ENCODE measurements at places on chromosomes 6 and 20.

GRCh38 chr6:35376281-35376680, 33.9 kb downstream of the PPARD start:
- DNase-seq: no peak

DNA sequence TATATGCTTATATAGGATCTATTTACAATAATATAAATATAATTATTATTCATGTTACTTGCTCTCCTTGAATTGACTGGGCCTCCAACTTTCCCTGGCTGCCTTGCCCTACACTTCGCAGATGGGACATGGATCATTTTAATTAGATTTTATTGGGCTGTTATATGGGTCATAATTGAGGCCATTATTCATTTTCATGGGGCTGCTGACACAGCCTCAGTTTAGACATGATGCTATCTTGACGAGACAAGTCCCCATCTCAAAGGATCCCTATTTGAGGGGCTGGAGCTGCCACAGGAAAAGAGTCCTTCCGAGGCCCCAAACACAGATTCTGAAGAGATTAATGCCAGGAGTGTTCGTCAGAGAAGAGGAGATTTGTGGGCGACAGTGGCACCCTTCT, 170.4 kb downstream of the DHX35 start:
- DNase-seq: no peak

GRCh38 chr6:7630792-7631191, 40.8 kb downstream of the SNRNP48 start:
- no peak for DNase-seq

DNA sequence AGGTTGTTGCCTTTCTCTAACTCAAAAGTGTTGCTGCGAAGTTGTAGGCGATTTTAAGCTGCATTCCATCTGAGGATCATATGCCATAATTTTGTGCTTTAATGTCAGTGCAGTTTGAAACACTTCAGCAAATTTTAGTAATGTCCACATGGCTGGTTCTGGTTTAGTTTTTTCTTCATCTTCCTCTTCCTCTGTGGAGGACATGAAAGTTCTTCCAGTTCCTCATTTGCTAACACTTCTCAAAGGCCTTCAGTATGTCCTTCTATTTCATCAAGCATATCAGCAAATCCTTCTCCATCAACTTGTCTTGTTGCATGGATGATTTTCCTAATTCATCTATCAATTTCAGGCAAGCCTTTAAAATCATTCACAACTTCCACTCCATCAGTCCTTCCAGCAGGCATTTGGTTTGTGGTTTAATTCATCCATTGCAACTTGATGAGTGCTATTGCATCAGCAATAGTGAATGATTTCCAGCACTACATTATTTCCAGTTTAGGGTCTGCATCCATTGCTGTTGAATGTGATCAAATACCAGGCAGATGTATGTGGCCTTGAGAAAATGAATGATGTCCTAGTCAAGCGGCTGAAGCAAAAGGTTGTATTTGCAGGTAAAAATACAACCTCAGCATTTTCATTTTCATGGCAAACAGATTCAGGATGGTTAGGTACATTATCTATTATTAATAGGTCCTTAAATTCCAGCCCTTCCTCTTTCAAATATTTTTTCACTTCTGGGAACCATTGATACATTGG, 20.2 kb downstream of the SHLD1 start:
- DNase-seq: no peak

DNA sequence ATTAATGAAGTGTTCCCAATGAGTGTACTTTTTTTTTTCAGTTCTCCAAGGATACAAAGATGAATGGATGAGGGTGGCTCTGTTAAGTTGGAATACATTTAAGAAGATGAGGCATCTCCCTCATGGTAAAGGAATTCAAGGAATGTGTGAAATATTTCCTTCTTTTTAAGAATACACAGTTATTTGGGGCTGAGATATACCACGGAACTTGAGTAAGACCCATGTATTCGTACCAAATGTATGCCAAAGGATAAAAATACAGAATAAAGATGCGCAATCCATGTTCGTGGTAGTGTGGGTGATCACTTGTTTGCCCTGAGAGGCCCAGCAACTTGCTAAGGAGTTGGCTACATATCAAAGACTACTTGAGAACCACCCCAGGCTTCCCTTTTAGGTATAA, 164.2 kb upstream of the TCF21 start:
- no peak for DNase-seq

DNA sequence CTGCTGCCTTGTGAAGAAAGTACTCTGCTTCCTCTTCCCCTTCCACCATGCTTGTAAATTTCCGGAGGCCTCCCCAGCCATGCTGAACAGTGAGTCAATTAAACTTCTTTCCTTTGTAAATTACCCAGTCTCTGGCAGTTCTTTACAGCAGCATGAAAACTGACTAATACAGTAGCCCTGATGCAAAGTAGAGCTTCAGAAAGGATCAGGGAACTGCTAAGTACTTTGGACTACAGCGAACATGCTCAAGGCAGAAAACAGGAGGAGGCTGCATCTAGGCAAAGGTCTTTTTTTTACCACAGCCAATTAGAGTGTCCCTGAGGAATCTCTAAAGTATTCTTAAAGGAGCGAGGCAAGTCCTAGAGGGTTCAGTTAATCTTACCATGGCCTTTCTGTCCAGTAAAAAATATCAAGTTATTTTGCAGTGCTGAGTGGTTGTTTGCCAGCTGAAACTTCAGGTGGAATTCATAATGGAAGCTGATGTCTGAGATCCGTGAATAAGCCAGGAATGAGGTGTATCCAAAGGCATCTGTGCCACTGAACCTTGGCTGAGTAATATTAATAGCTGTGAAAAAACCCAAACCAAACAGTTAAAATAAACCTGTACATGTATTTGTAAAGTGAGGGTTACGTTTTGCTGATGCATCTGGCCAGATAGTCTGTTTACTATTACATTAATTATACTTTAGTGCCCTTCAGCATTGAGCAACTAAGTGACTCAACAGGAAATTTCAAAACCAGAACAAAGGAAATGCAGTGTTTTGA, 170.4 kb downstream of the PHF3 start:
- no peak for DNase-seq

- no peak for DNase-seq
Observed at GRCh38 chr6:766625-767024, 73.7 kb upstream of the EXOC2 start.

GRCh38 chr20:62558779-62559178, 83.0 kb upstream of the GATA5 start:
- no peak for DNase-seq

GRCh38 chr6:44739181-44739580, 351.7 kb downstream of the CDC5L start:
- no peak for DNase-seq
